ENCODE measurements at places on chromosomes 1 and 21. TPM values are rescaled to one million over a fixed set of nuclear protein-coding genes. Genes with fewer than 3 reads are reported as not detected.
A peak's percentile ranks its signal among the peaks of the same experiment; 100 is the strongest.

The FNDC5 gene
- total RNA-seq: 4.4 TPM

The SEMA6C gene
- total RNA-seq: 8.0 TPM

The KLHL20 gene
- total RNA-seq: 13.4 TPM

The RNU1-2 gene
- under 0.01 TPM for total RNA-seq

The C1orf141 gene
- not detected for total RNA-seq

The GBP1 gene
- not detected for total RNA-seq

The TMEM61 gene
- total RNA-seq: 1.0 TPM

The CCDC30 gene
- 0.87 TPM for total RNA-seq

The BRDT gene
- total RNA-seq: 0.31 TPM

The RHBG gene
- 0.69 TPM for total RNA-seq

The NPHS2 gene
- not detected for total RNA-seq

The FCRL1 gene
- total RNA-seq: not detected

The OVAAL gene
- total RNA-seq: not detected

The SH2D5 gene
- total RNA-seq: 9.0 TPM

The MTARC2 gene
- total RNA-seq: 13.0 TPM

The ILDR2 gene
- 0.21 TPM for total RNA-seq

The EBNA1BP2 gene
- 138 TPM for total RNA-seq

DNA sequence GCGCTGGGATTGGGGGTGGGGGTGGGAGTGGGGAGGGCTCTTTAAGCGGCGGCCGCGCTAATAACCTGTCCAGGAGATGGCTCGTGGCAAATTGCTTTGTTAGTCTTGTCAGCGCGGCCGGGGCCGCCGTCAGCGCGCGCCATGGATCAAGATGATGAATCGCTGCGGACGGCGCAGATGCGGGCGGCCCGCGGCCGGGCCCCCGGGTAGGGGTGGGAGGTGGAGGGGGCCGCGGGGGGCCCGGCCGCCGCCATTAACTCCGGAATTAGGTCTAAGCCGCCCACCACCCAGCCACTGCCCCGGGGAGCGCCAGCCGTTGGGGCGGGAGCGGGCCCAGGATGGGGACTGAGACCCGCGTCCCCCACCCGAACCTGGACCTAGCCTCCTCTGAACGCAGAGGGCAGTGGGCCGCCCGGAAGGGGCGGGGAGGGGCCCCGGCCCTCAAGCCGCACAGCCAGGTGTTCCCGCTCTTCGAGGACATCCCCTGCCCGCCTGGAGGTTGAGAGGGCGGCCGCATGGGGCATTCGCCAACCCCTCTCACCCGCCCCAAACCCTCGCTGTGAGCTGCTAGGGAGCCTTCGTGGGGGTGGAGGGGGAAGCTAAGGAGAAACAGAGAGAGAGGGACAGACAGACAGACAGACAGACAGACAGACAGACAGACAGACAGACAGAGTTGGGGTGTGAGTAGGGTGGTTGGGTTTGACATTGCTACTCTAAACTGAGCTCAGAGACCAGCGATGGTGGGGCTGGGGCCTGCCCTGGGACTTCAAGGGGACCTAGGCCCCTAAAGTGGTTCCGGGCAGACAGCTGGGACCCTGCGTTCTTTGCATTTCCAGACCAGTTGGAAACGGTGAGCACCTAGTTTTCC lies 3.8 kb upstream of the DMBX1 start:
- DNase-seq: peak; percentile 93

DNA sequence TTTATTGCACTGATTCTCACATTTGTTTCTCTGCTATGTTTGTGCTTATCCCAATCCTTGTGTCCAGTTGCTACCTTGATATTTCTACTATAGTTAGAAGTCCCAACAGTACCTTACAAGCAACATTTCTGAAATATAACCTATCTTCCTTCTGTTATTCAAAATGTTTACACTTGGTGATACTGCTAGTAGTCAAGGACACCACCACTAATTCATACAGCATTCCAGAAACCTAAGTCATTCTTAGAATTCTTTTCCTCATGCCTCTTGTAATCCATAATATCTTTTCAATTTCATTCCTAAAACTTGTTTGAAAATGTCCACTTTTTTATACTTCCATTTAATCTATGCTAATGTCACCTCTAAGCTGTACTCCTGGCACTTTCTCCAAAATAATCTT lies 2132.1 kb downstream of the NCAM2 start:
- no peak for DNase-seq

DNA sequence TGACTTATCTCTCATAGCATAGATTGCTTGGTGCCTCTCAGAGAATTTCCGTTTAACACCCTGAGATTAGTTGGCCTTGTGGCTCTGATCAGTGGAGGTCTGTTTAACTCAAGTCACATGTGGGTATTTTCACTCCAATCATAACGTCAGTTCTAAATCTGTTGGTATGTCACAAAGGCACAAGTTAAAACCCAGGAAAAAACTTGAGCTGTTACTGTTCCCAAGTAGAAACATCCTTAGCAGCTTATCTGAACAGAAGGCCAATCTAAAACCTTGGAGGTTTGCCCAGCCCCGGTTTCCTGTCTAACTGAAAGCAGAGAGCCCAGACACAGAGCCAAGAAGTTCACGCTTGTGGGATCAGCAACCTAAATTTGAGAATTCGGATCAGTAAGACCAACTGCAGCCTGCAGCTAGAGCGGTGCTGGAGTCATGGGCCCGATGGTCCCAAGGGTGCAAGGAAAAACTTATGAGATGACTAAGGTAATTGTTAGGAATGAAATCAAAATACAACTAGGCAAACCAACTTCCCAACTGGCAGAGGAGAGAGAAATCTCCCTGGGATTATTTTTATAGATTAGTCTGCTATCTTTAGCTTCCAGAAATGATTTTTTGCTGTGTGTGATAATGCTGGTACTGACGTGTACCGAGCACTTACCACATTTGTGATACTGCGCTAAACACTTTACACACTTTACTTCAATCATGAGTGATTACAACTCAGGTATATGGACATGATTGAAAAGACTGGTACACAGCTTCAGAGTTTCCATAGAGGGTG lies 90.2 kb upstream of the C1orf21 start:
- DNase-seq: no peak

GRCh38 chr1:94438692-94439276 lies 20.6 kb downstream of the ABCD3 start:
- DNase-seq: no peak

DNA sequence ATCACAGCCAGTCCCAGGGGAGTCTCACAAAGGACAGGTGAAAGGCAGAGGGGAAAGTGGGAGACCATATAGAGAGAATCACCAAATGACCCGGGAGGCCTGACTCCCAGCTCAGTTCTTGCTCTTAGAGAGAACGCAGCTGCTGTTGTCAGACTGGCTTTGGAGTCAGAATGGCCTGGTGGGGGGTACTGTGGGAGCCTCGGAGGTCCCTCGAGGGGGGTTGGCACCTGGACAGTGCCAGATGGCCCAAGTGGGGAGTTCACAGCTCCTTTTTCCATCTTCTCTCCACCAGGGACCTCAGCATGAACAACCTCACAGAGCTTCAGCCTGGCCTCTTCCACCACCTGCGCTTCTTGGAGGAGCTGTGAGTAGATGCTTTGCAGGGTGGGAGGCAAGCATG lies 31.5 kb downstream of the LGR6 start:
- DNase-seq: no peak

- no peak for DNase-seq
Measured at GRCh38 chr1:87136607-87137341, 191.9 kb upstream of the LMO4 start.

- DNase-seq: no peak
Measured at GRCh38 chr1:218475275-218475674, 130.1 kb downstream of the TGFB2 start.

DNA sequence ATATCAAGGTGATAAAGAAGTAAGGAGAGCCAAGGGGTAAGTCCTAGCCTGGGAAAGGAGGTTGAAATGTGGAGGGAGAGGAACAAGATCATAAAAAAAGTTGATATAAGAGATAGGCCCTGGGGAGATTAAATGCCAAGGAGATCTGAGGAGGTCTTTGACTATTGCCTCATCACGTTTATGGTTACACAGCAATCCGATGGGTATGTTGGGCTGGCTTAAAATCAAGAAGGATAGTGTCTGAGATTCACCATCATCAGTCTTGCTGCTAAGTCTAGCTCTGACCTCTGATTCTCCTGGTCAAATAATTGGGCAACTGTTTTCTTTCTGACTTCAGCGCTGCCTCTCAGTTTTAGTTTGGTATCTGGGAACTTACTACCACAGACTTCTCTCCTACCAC lies 416.3 kb downstream of the GPATCH2 start:
- no peak for DNase-seq

DNA sequence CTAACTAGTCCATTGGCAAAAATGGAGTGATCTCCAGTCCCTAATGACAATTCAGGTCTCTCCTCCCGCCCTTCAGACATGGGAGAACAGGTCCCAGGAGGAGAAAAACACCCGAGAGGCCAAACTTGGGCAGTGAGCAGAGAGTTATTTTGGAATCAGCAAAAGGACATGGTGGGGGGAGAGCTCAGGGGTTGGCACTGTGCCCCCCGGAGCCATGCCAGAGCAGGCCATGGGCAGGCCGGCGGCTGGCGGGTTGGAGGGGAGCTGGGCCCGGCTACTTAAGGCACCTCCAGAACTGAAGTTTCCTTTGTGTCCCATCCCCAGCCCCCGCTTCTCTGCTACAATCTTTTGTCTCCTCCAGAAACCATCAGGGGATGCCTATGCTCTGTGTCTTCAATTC lies 7.1 kb downstream of the LGR6 start:
- DNase-seq: no peak

GRCh38 chr1:61182049-61182448 lies 99.7 kb downstream of the NFIA start:
- DNase-seq: no peak

DNA sequence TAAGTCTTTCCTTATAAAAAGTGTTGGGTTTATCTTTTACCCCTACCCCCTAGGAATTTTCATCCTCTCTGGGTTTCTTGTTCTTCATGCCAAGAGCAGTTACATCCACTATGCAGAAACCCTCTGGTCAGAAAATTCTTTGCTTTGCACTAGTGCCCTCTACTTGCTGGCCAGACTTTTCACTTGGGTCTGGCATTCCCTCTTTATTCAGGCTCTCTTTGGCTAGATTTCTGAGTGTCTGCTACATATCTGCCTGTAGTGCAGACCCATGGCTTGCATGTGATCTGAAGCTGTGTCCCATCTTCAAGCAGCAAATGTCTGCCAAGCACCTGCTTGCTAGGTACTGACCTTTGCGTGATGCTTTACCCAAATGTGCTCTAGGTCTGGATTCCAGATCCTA lies 237.0 kb downstream of the GPATCH2 start:
- no peak for DNase-seq

GRCh38 chr1:206839857-206840256 lies 25.6 kb upstream of the IL20 start:
- no peak for DNase-seq

DNA sequence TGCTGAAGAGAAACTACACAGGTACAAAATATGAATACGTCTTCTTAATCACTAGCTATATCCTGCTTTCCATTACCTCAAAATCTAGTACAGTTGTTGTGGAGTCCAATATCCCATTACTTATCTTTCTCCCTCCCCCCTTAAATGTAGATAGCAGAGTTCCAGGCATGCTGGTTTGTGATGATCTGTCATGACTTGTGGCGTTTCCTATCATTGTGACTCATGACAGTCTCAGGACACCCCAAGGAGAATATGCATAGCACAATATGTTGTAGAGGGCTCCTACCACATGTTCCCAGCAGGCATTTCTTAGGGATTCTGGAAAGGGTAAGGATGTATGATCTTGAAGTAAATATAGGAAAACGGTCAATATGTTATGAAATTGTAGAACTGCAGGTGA lies 206.9 kb downstream of the USH2A start:
- DNase-seq: no peak

GRCh38 chr1:80170811-80171485 lies 1164.4 kb upstream of the ADGRL4 start:
- DNase-seq: no peak

DNA sequence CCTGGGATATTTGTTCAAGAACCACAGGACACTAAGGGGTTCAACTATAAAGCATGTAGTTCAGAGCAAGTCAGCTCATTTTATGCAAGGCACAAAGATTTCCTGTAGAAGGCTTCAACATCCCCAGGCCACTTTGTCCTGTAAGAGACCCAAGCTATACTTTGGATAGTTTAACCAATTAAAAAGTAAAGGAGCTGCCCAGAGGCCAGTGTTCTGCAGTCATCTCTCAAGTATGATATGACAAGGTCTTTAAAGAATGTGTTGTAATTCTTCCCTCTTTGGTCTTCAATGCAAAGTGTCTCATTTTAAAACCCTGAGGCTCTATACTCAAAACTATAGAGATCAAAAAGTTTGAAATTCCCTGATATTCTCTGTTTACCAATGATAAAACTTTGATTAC lies 34.1 kb downstream of the KRTAP20-3 start:
- no peak for DNase-seq

- DNase-seq: peak; percentile 84
Measured at GRCh38 chr1:38476111-38476849, 383.3 kb downstream of the RRAGC start.

DNA sequence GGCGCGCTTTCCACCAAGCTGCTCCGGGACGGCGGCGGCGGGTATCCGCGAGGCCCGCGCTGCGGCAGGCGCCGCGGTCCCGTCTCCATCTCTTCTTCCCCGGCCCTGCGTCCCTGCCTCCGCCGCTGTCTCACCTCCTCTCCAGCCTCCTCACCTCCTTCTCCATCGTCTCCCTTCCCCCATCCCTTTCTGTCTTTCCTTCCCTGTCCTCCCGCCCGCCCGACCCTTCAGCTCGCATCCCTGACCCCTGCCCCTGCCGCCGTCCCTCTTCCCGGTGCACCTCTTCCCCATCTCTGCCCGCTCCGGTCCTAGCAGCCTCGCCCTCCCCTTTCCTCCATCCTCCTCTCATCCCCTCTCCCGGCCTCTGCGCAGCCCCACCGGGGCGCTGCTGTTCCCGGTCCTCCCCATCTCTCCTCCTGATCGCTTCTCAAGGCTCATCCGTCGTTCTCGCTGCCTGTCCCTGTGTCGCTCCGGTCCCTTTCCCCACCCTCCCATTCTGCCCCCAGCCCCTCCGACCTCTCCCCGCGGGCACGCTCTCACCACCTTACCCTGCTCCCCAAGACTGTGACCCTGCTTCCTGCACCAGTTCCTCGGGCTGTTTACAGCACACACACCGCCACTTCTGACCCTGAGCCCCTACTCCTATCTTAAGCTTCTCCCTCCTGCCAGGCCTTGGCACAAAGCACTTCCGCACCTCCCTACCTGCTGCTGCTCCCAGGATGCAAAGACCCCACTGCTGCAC lies 760 bp upstream of the NPHP4 start:
- DNase-seq: peak; percentile 87

- peak; percentile 95 for DNase-seq
Measured at GRCh38 chr1:6438047-6438525, 13.5 kb downstream of the ESPN start.

DNA sequence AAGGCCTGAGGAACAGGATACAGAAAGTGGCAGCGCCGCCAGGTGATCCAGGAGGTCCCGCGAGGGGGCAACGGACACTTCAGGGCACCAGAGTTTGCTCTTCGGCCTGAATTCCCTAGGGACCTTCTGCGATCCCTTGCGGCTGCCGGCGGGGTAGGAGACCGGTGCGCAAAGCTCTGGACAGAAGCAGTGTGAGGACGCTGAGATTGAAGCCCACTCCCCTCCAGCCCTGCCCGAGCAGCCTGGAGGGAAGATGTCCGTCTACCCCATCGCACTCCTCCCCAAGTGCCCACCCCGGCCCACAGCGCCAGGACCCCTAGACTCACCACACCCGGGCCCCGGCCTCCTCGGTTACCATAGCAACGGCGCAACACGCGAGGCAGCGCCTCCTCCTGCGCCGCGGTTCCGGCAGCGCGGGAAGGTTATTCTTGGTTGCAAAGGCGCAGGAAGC lies at the start of gene ANKRD45:
ANKRD45 (minus strand) TSS at position 361 of the 451 bp plus-strand sequence. CDS start 10,433 bp downstream, outside the sequence.
- DNase-seq: peak; percentile 77

GRCh38 chr1:25927521-25928265 lies 21.5 kb upstream of the STMN1 start:
- DNase-seq: no peak
